NCI-H1694 treated with DMSO at 0.1 percent for 48 hours (cell line): ENCODE measurements at places on chromosomes 4 and X.

GRCh38 chrX:43582540-43582913 is 73.6 kb upstream of the MAOA start:
- no peak for DNase-seq

DNA sequence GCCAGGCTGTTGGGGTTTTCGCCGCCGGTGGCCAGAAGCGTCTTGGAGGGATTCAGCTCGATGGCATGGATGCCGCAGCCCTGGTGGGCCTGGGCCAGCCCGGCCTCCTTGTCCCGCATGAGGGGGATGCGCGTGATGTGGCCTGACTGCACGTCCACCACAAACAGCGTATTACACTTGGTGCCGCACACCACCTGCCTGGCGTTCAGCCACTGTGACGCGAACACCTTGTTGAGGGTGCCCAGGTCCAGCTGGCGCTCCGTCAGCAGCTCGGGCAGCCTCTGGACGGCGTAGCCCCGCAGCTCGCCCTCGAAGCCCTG is 728 bp downstream of the DCAF12L2 start:
- DNase-seq = no peak

- no peak for DNase-seq
Measured at GRCh38 chrX:97065066-97065465, 181.4 kb downstream of the RPA4 start.

DNA sequence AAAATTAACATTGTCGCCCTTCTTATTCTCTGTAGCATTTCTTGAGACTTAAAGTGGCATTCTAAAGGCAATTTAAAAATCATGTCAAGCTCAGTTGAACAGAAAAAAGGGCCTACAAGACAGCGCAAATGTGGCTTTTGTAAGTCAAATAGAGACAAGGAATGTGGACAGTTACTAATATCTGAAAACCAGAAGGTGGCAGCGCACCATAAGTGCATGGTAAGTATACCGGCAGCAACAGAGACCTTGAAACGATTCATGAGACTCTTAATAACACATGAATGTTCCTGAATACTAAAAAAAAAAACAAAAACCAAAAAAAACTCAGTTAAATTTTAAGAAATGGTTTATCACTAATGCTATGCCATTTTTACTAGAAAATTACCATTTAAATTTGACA is 82.4 kb upstream of the HPRT1 start:
- DNase-seq = peak; percentile 41

DNA sequence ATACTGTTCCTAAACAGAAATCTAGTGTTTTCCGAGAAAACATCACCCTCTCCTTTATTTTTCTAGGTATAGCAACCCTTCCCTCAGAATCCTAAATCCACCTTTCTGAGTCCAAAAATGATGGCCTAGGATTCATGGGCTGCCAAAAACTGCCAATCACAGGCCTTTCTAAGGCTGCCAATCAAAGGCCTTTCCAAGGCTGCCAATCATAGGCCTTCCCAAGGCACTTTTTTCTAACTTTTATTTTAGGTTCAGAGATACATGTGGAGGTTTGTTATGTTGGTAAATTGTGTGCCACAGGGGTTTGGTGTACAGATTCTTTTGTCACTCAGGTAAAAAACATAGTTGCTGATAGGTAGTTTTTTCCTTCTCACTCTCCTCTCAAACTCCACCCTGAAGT is 673.7 kb downstream of the FAT4 start:
- no peak for DNase-seq
